Central memory CD8-positive, alpha-beta T cell (primary cell): ENCODE measurements at places on chromosomes 4 and X.

DNA sequence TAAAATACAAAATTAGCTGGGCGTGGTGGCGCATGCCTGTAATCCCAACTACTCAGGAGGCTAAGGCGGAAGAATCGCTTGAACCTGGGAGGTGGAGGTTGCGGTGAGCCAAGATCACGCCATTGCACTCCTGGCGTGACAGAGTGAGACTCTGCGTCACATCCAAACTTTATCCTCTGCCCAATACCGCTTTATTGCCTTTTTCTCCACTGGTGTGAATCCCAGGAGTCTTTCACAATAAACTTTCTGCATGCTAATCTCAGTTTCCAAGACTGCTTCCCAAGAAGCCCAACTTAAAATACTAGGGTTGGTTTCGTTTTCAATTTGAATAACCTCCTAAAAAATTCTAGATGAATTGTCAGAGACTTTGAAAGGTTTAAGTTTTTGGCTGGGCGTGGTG lies 27.2 kb upstream of the DHX15 start:
- no peak for DNase-seq

- no peak for DNase-seq
Measured at GRCh38 chr4:87108142-87108546, 112.3 kb downstream of the KLHL8 start.

- no peak for DNase-seq
Measured at GRCh38 chrX:71291381-71291780, 7.9 kb downstream of the NONO start.

- DNase-seq, result no peak
Measured at GRCh38 chr4:81566161-81566591, 94.5 kb upstream of the RASGEF1B start.

- no peak for DNase-seq
Measured at GRCh38 chr4:38656111-38656510, 7.9 kb upstream of the KLF3 start.

DNA sequence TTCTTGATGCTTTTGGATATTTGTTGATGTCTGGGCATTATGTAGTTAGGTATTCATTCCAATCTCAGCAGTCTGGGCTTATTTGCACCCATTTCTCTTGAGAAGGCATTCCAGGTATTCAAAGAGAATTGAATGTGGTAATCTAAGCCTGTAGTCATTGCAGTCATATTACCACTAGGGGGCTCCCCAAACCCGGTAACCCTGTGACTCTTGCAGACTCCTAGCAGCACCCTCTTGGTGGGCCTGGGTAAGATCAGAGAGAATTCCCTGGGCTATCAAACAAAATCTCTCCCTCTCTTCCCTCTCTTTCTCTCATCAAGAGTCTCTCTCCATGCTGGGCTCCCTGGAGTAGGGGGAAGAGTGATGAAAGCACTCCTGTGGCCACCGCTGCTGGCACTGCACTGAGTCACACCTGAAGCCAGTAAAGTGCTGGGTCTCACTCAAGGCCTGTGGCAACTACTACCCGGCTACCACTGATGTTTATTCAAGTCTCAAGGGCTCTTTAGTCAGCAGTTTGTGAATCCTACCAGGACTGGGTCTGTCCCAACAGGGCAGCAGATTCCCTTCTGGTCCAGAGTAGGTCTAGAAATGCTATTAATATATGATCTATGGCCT lies 187.7 kb upstream of the NUDT10 start:
- no peak for DNase-seq

DNA sequence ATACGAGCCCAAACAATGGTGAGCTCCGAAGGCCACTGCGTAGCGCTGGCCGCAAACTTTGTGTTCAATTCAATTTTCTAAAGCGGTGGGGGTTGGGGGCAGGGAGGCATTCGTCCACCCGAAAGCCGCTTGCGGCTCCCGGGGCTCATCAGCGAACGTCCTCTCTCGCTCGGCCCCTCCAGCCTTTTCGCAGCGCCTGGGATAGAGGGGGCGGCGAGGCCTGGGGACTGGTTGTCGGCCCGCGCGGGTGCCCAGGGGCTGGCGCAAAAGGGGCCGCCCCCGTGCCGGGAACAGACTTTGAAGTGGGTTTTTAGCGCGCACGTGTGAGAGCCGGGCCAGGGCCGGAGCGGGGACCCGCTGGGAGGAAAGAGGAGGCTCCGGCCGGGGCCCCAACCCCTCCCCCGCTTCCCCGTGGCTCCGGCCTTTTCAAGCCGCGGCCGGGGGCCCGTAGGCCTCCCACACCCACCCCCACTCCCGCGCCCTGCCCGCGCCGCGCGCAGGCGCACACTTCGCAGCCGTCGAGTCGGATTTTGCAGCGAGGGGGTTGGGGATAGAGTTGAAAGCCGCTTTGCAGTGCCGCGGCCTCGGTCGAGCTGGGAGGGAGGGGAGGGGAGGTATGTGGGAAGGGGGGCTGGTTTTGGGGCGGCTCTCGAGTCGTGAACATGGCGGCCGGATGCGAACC lies 8.3 kb downstream of the ZIC3 start:
- DNase-seq, result no peak

- DNase-seq, result no peak
Measured at GRCh38 chr4:20299515-20299914, 47.8 kb downstream of the SLIT2 start.

DNA sequence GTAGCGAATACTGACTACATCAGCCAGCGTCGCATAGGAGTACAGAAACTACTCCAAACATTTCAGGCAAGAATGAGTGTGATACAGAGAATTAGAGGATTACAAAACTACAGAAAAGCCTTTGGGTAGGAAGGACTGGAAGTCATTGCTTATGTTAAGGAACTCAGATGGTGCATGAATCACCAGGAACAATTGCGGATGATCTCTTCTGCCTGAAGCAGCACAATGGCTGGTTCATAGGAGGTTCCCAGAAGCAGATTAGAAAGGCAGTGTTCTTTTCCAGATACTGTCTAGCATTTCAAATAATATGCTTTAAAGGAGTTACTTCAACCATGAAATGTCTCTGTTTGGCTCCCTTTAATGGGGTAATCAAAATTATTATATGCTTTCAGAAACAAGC lies 42.5 kb upstream of the MAP9 start:
- DNase-seq, result no peak

- DNase-seq, result no peak
Measured at GRCh38 chrX:2828959-2829411, 255 bp downstream of the GYG2 start.

DNA sequence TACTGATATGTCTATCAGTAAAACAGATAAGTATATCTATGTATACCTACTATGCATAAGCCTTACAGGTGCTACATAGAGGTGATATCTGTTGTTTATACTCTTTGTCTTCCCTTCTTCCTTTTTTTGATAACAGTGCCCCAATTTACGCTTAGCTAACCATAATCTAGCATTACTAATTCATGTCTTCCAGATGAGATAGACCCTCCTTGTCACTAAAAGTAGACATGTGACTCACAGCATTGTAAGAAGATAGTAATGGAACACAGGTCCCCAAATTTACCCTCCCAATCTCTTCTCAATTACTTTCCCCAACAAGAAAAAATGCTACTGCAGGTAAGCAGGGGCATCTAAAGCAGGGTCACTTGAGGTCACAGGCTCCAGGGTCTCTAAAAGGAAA lies 7.9 kb upstream of the NFKB1 start:
- DNase-seq, result no peak

- no peak for DNase-seq
Measured at GRCh38 chr4:38060829-38061431, 100.7 kb downstream of the PTTG2 start.

DNA sequence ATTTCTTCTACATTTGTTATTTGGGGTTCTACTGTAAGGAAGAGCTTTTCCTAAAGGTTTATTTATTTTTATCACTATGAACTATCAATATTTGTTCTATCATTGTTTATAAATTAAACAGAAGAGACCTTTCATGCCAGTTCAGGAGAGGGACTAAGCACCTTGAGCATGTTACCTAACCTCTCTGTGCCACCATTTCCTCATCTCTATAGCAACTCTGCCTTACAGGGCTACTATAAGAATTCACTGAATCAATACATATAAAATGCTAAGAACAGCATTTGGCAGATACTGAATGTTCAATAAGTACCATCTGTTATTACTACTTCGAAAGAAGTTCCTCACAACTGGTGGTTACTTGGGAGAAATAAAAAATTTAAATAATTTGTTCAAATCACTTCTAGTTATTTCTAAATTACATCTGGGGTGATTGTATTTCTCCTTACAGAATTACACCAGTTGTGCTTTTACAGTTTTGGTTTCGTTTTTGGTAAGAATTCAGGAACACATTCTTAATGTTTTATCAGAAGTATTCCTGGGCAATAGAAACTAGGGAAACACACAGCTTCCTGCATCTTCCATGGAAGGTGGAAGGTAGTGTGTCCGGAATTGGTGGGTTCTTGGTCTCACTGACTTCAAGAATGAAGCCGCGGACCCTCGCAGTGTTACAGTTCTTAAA lies 32.9 kb downstream of the EREG start:
- no peak for DNase-seq

GRCh38 chr4:183885205-183885720 lies 19.8 kb upstream of the STOX2 start:
- DNase-seq, result no peak

DNA sequence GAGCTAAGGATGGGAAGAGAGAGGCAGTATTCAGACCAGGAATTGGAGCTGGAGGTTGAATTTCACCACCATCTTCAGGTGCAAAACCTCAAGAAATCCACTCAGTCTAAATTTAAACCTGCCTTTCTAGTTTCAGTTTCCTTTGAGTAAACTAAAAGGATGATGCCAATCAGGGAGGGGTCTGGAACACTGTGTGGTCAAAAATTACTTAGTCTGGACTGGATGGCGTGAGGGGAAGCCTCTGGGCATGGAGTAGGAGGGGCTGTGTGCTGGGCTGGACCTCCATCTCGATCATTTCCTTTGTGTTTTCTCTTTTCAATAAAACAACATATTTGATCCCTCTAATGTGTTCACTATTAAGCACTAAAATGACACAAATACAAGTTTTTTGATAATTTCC lies 120.1 kb downstream of the GC start:
- no peak for DNase-seq

DNA sequence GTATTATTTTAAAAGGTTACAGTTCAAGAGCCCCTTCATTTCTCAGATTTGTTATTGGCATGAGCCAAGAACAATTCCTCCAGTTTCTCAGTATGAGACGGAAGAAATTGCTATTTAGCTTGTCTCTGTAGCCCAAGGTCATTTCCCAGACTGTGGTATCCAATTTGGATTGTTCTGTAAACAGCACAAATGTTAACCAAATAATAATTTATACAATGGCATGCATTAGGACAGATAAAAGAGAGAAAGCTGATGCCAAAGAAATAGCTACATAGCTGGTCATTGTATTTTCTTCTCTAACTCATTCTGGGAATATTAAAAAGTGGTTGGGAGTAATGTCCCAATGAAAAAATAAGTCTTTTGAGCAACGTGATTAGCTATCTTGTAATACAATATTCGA lies 134.6 kb upstream of the NPY2R start:
- no peak for DNase-seq

DNA sequence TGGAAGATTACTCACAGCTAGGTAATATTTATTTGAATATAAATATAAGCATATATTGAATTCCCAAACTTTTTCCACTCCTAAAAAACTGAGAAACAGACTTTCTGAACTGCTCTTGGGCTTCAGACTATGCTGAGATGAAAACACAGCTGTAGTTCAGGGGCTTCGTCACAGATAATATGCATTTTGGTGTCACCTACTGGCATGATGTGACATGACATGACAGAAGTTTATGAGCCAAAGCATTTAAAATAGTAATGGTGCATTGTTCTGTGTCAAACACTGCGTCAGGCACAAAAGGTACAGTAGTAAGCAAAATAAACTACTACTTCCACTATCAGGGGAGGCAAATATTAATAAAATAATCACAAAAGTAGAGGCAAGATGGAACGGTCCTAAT lies 171.3 kb downstream of the BTC start:
- DNase-seq, result no peak

- DNase-seq, result no peak
Measured at GRCh38 chrX:132631579-132632232, 142.9 kb upstream of the MBNL3 start.

DNA sequence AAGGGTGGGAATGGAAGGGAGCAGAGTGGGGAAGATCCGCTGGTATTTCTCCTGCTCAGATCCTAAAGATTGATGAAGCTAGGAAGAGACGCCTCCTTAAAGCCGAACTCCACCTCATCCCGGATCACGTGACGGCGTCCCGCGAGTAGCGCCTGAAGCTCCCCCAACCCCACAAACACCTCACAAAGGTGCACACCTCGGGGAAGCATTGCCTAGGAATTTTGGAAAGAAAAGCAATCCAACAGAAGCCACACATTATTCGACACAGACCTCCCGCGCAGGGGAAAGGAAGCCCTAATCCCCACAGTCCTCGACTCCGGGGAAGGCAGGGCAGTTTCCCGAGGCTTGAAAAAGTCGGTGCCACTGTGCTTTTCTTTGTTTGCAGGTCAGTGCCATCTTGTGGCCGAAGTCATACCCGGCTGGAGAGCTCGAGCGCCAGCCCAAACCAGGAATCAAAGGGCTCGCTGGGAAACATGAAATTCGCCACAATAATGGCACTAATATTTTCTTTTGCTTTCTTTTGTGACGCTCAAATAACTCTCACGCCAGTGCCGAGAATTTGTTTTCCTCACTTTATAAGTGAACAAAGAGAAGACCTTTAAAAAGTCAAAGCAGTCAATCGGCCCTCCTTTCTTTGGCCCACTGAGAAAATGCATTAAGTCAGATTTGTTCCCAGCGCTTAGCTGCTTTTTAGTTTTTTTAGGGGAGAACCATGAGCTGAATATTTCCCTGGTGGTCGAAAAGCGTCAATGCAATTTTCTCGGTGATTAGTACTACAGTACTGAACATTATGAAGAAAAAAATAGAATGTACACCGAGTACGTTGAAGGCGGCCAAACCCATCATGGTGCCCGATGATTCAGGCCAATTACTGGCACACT lies at the start of gene NPY1R:
Gene NPY1R (minus strand): TSS at position 71 of the 881 bp plus-strand sequence. CDS start 6,042 bp downstream, outside the sequence.
- DNase-seq, result no peak

DNA sequence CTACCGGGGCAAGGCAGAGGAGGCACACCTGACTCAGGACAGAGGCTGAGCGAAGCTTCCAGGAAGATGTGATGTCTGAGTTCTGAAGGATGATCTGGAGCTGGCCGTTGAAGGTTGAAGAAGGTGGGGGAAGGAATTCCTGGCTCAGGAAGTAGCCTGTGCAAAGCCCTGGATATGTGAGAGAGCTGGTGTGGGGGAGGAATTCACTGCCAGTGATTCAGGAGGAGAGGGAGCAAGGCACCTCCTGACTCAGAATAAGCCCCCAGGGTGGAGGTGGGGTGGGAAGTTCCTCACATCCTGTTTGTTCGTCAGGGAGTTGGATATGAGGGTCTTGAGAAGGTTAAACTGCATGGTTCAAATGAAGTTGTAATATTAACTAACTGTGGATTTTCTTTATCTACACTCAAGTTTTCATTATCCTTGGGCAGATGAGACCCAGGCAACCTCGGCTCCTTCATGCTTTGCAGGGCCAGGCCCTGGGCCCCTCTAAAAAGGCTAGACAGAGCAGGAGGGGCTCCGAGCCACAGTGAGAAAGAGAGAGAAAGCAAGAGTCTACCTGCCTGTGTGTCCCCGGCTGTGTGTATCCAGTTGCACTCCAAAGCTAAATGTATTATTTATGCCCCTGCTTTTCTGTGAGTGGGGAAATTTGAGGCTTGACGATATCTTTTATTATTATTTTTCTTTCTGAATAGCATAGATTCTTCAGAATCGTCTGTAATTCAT lies 7.1 kb downstream of the NHSL2 start:
- DNase-seq, result no peak

- no peak for DNase-seq
Measured at GRCh38 chr4:4659871-4660651, 118.2 kb upstream of the STX18 start.
